ENCODE measurements at places on chromosomes 3 and 15.
A peak's percentile ranks its signal among the peaks of the same experiment; 100 is the strongest.

DNA sequence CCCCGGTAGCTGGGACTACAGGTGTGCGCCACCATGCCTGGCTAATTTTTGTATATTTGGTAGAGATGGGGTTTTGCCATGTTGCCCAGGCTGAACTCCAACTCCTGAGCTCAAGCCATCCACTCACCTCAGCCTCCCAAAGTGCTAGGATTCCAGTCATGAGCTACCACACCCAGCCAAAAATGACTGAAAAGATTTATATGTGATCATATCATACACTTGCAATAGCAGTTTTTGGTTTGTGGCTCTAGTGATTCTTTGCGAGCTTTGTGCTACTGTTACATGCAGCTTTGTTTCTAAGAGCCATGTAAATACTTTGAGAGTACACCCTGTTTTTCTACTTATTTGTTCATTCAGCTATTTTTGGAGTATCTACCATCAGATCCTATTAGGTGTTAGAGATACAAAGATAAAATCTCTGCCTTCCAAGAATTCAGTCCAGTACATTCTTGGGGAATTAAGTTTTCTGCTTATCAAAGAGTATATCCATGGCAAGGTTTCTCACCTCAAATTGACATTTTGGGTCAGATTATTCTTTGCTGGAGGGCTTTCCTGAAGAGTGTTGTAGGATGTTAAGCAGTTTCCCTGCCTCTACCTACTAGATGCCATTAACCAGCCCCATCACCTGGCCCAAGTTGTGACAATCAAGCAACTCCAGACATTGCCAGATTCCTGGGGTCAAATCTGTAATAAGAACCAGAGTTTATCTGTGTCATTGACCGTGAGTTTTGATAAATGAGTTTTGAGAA, 15.0 kb downstream of the SNAP23 start:
- DNase-seq: no peak

DNA sequence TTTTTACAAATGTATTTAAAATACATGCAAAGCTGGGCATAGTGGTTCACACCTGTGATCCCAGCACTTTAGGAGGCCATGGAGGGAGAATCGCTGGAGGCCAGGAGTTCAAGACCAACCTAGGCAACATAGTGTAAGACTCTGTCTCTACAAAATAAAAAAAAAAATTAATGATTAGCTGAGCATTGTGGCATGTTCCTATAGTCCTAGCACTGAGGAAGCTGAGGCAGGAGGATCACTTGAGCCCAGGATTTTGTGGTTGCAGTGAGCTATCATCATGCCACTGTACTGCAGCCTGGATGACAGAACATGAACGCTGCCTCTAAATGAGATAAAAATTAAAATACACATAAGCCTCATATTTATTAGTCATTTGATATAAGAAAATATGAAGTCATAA, 142.8 kb downstream of the TCF12 start:
- no peak for DNase-seq

DNA sequence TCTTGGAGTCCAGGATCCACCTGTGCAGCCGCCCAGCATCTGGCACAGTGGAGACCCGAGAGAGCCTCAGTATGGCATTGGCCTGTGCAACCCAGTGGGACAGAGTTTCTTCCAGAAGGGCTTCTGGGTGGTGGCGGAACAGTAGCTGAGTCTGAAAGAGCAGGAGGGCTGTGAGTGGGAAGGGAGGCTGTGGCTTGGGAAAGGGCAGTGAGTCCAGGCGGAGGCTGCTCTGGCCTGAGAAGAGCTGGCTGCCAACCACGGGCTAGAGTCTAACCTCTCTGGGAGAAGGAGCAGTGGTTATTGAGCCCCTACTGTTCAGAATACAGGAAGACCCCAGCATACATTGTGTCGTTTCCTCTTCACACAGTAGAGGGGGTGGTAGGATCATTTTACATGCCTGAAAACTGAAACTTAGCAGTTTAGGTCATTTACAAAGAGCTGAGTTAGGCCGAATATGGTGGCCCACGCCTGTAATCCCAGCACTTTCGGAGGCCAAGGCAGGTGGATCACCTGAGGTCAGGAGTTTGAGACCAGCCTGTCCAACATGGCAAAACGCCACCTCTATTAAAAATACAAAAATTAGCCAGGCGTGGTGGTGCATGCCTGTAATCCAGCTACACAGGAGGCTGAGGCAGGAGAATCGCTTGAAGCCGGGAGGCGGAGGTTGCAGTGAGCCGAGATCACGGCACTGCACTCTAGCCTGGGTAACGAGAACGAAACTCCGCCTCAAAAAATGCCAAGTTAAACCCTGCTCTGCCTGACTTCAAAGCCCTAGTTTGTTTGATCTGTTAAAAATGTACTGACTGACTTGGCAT, 3.2 kb downstream of the AEN start:
- peak; percentile 78 for DNase-seq

- DNase-seq: no peak
Observed at GRCh38 chr15:25433118-25433865, 5.5 kb downstream of the UBE3A start.

DNA sequence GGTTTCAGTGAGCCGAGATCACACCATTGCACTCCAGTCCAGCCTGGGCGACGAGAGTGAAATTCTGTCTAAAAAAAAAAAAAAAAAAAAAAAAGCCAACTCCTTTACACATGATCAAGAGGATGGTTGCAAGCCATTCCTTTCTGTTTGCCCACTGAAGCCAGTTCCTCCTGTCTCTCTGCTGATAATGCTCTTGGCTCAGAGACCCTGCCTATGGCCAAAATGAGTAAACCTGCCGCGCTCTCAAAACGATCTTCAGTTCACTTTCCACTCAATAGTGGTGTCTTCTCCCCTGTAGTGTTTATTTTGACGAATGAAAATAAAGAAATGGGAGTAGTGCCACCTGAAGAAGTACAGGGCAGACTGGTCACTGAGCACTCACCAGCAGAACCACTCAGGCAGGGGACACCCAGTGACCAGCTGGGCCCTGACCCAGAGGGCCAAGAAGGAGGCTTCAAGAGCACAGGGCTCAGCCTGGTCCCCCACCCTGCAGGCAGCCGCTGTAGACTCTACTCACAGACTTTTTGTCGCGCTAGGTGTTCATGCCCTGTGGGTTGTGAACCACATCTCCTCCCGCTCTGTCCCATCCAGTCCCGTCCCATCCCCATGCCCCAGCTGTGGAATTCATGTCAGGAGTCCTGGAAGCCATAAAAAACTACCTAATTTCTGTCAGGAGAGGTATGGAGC, 23.6 kb downstream of the GRAMD2A start:
- DNase-seq: no peak

GRCh38 chr3:38475716-38476115, 20.4 kb upstream of the EXOG start:
- no peak for DNase-seq

DNA sequence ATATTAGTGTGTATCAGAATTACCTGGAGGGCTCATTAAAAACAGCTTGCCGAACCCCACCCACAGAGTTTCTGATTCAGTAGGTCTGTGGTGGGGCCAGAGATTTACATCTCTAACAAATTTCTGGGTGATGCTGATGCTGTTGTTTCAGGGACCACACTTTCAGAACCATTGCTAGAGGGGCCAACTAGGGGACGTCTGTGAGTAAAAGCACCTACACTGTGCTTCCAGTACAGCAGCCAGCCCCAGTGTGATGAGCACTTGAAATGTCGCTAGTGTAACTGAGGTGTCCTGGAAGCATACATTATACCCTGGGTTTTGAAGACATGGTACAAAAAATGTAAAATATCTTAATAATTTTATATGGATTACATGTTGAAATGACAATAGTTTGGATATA, 33.0 kb downstream of the AGTR1 start:
- no peak for DNase-seq

DNA sequence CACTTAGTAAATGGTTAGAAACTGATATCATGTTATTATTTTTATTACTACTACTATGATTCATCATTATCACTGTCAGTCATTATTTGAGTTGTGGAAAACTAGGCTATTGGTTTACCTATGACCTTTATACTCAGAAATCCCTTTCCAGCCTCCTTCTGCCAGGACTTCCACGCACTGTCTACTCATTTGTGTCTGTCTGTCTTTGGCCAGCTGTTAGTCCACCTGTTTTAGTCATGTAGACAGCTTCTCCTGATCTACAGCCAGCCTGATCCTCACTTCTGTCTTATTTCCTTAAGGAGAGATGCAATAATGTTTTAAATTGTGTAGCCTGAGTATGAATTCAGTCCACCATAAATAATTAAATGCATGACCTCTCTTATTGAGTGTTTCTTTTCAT, 162.8 kb downstream of the EPHA3 start:
- DNase-seq: no peak

DNA sequence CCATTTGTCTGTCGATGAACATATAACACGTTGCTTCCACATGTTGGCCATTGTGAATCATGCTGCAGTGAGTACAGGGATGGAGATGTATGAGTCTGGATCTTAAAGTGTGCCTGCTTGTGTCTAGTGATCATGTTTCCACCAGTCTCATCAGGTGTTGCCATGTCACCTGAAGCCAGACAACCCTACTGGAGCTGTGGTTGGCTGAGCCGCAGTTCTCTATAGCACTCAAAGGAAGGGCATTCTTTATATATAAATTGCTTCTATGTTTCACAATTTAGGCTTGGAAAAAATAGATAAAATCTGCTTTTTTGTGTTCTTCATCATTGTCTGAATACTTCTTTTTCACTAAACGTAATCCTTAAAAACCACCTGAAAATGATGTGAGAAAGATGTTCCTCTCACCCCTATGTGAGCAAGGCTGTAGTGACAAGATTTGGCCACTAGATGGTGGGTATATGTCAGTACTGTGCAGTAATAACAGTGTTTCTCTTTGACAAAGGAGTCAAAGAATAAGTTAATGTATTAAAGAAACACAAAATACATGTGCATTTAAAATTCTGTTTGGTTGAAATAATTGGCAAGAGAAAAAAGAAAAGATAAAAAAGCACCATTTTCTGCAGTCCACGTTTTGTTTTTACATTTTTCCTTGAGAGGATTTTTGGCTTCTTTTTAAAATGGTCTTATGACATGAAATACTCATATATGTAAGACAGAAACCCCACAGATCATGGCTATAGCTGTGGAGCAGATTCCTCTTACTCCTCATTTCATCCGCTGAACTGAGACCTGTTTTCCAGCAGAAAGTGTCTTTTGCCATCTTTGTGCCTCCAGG, 394.5 kb upstream of the DPPA4 start:
- peak; percentile 69 for DNase-seq

GRCh38 chr3:158260392-158260791, 150.5 kb downstream of the RSRC1 start:
- DNase-seq: no peak

GRCh38 chr15:95016511-95017229, 785.3 kb downstream of the MCTP2 start:
- DNase-seq: no peak

- no peak for DNase-seq
Observed at GRCh38 chr3:139107424-139108252, 62.9 kb upstream of the PRR23C start.

DNA sequence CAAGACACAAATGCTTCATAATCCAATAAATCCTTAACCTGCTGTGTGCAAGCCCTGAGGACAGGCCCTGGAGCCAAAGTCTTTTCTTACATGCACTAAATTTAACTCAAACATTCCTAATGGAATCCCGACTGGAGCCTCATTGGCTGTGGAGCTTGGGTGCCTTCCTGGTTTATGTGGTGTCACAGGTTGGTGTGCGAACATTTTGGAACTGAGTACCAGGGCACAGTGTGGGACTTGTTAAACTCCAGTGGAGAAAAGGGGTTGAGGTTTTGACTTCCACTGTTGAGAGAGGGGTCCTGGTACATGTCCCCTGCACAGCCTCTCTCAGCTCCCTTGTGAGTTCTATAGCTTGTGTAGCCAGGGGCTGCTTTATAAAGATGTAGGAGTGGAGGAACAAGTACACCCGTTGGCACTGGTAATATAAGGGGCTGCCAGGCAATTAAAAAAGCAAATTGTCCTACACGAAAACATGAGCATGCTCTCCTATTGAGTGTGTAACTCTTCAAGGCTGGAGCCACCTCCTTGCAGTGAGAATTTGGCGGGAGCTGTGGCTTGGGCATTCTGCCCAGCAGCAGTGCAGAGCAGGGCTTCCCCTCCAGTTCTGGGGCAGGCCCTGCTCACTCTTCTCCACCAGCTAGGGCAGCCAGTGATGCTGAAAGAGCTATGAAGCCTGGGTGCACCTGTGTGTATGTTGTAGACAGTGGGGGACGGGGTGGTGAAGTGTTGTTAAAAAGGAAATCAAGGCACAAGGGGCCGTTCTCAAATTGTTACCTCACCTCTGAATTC, 218.1 kb downstream of the CLSTN2 start:
- DNase-seq: no peak

GRCh38 chr15:40749151-40749630, 5.9 kb downstream of the RMDN3 start:
- no peak for DNase-seq

DNA sequence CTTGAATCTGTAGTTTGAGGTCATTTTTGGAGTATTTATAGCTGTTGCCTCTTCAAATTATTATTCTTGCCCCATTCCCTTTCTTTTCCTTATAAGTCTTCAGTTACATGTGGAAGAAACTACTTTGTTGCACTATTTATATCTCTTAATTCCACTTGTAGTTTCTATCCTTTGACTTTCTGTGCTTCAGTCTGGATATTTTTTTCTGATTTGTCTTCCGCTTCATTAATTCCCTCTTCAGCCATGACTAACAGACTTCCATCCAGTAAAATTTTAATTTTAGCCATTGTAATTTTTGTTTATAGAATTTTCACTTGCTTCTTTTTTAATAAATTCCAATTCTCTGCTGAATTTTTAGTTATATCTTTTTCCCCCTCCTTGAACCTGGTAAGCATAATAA, 15.7 kb upstream of the VEPH1 start:
- DNase-seq: no peak

GRCh38 chr3:175805825-175806224, 946.7 kb downstream of the NAALADL2 start:
- DNase-seq: no peak

DNA sequence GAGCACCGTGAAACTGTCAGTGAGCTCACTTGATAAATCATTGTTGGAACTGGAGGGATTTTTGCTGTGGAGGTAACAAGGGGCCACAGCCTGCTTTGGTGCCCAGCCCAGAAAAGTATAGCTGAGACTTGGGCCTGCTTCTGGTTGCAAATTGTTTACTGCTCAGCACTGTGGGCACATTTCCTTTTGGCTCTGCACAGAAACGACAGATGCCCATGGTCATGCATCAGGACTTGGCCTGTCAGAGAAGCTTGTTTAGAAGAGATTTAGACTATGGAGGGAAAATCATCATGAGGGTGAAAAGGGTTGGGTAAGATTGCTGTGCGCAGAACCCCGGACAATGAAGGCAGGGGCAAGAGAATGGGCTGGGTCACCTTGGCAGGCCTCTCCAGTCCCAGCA, 286.1 kb upstream of the CTNNB1 start:
- DNase-seq: no peak

All from CD8-positive, alpha-beta T cell (primary cell).